ENCODE measurements at places on chromosomes 11 and 22. TPM values are rescaled to one million over a fixed set of nuclear protein-coding genes. Genes with fewer than 3 reads are reported as not detected.

- DNase-seq = no peak
Measured at GRCh38 chr11:85960678-85961077, 105.5 kb downstream of the CCDC83 start.

DNA sequence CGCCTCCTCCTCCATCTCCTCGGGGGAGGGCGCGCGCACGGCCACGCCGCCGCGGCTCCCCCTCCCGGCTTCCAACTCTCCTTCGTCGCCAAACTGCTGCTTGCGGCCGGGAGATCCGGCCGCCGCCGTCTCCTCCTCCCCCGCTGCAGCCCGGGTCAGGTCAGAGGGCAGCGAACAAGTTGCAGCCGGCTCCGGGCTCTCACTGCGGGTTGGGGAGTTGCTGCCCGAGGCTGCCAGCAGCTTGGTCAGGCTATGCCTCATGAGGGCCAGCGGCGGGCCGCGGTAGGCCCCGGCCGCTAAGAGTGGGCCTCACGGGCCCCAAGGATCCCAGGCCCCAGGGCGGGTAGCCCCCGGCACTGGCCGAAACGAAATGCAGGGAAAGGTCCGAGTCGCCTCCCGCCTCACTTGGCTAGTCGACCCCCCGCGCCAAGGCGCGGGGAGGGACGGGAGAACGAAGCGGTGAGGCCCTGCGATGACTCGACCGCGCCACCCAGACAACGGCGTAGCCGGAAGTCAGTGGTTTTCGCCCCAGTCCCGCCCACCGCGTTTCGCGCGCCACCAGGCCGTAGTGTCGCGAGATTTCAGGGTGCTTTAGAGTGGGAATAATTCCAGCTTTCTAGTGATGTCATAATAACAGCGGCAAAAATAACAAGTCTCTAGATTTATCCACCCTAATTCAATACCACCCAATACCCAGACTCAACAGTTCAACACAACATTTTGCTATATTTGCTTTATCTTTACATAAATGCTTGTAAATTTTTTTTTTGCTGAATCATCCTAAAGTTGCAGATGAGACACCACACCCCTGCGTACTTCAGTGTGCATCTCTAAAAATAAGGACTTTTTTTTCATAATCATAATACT lies at the start of gene CREBZF:
Gene CREBZF (minus strand): TSS at position 515 of the 867 bp plus-strand sequence. CDS start 254 bp downstream, at position 261.
- peak; percentile 97 for DNase-seq

DNA sequence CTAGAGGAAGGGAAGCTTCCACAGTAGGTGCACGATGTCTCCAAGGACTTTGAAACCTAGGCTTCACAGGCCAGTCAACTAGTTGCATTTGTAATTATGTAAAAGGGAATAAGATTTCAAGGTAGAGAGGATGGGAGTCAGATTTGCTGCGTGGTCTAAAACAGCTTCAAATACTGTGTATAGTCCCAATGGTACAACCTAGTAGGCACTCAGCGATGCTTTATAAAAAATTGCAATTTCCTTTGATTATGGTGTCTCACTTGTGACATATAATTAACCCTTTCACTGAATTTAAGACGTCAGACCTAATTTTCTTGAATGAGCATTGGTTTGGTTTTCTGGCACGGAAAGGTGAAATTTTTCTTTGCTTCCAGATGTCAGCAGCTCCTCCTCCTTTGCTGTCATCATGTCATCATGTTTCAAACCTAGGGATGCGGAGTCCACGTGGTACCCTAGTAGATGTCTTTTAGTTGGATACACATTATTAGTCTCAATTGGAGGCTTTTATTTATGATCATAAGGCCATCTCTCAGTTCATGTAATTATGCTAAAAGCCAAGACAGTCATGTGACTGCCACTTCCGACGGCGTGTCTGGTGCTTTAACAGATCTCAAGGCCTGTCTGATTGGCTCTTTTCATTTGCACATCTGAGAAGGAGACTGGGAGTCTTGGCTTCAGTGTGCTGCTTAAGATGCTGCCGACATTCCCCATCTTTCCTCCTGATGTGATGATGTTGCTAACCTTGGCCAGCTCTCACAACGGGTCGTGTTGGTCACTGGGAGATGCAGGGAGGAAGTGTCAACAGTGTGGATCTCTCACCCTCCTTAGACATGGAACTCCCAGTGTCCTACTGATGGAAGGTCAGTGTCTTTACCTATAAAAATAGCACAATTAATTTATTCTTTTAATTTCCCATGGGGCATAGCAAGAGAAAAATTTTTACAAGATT lies 134.0 kb downstream of the HIPK3 start:
- DNase-seq = no peak

GRCh38 chr11:4695442-4695841 lies 2.2 kb downstream of the OR51E2 start:
- no peak for DNase-seq

DNA sequence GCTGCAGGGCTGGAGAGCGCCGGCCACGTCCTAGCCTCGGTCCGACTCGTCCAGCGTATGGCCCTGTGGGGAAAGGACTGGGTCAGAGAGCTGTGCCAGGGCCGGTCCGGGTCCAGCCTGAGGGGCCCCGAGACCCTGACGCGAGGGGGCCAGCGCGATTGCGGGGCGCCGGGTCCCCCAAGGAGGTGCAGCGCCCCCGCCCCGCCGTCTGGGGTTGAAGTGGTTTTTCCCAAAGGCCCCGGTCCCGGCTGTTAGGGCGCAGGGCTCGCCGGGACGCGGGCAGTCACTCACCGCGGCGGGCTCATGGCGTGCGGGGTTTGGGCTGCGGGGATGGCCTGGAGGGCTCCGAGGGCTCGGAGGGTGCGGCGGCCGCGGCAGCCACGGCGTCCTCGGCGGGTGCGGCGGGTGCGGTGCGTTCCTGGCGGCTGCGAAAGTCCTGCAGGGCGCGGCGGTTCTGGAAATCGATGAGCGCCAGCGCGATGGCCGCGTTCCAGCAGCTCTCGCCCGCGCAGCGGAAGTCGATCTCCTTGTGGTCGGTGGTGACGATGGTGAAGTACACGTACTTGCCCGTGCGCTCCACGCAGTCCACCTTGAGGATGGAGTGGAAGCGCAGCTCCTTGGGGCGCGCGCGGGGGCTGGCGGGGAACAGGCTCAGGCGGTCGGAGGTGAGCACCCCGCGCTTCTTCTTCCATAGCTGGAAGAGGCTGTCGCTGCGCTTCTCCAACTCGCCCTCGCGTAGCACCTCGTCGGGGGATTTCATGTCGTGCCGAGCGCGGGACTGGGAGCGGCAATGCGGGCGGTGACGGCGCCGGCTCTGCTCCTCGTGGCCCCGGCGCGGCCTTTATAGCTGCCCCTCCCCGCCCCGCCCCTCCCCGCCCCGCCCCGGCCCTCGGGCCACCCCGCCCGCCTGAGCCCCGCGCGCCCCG lies at the start of gene PHLDA2:
Gene PHLDA2 (minus strand): TSS at position 816 of the 926 bp plus-strand sequence. CDS start 56 bp downstream, at position 760.
- DNase-seq = peak; percentile 64

GRCh38 chr22:26709617-26710390 lies 52.4 kb downstream of the MIAT start:
- no peak for DNase-seq

DNA sequence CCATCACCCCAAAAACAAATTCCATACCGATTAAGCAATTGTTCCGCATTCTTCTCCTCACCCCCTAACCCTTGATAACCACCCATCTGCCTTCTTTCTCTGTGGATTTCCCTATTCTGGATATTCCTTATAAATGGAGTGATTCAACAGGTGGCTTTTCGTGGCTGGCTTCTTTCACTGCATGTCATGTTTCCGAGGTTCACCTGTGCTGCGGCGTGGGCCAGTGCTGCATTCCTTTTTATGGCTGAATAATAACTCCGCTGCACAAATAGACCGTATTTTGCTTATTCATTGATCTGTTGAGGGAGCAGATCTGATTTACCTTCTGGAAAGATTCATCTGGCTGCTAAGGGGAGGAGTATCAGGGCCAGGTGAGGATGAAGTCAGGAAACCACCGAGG lies 94.8 kb upstream of the ASPHD2 start:
- DNase-seq = no peak

- no peak for DNase-seq
Measured at GRCh38 chr11:114563077-114563476, 3.4 kb upstream of the NXPE1 start.

GRCh38 chr11:65315204-65315865 lies 669 bp downstream of the CDC42EP2 start:
- DNase-seq = peak; percentile 95

GRCh38 chr22:48554893-48555572 lies 1272.6 kb downstream of the BRD1 start:
- DNase-seq = peak; percentile 69

GGTLC3 gene
- not detected for total RNA-seq

KRTAP5-8 gene
- not detected for total RNA-seq

DUSP8 gene
- 0.09 TPM for total RNA-seq

MAML2 gene
- total RNA-seq = 3.8 TPM

TRIM29 gene
- total RNA-seq = 0.11 TPM

MPPED2 gene
- 3.4 TPM for total RNA-seq

All from neural progenitor cell (in vitro differentiated cells).